Left ventricle myocardium inferior (tissue), 1 donor: ENCODE measurements at places on chromosomes 16 and 17.

DNA sequence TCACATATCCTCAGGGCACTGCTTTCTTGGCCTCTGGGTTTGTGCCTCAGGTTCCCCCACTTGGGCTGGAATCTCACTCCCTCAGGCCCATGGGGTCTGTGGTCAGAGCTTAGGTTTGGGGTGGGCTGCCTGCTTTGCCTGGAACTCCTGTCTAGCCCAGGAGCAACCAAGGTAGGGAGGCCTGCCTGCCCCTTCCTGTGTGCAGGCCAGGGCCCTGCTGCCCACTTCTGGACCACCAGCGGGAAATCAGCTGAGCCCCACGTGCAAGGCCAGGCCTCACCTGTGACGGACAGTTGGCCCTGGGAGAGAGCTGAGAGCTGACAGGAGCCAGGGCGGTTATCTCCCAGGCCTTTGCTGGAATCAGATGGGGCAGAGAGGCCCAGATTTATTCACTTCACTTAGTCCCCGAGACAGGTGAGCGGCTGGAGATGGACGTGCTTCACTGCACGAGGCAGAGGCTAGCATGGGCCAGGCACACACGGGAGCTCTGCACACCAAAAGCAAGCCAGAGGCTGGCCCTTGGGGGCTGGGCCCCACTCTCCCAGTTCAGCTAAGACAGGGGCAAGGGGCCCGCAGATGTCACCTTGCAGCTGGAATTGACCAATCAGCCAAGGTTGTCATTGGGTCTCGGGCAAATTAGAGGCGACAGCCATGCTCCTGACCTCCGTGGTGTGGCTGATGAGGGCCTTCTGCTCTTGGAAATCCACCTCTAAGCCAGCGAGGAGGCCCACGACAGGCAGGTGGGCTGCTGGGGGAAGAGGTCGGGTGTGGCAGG is 49.9 kb upstream of the DOC2B start:
- peak; percentile 14 for DNase-seq

DNA sequence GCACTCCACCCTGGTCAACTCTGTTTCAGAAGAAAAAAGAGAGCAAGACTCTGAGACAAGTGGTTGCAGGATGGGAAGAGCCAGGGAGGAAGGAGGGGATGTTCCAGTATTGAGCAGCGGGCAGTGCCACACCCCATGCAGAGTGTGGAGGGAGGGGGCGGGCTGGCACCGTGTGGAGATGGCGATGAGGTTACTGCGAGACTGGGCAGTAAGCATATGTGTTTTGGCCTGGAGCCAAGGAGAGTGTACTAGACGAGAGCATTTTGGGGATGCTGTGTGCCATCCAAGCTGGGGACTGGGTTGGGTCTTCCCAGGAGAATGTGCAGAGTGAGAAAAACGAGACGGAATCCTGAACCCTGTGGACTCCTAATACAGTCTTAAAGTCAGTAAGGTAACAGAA is 3.4 kb downstream of the TBC1D24 start:
- no peak for DNase-seq

DNA sequence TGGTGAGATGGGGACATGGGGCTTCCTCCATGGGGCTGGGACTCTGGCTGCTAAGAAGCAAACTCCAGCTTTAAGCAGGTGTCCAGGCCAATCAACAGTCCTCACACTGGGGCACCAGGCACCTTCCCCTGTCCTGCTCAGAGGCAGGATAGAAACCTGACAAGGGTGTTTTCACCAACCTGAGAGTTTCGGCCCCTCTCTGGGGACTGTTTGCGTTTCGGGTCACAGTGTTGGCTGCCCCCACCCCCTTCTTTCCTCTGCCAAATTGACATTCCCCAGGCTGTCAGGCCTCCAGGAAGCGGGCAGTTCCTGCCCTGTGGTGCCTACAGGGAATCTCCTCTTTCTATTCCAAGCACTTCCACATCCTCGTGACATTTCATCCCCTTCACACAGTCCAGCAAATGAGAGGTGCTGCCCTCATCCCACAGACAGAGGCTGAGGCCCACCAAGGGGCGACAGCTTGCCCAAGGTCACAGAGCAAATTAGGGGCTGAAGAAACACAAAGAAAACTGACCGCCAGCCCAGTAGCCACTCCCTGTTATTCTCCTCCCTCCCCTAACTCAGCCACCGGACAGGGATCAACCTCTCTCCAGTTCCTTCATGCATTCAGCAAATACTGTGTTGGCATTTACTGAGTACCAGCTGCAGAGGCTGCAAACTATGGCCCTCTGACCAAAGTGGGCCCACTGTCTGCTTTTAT is 38.0 kb downstream of the MMP15 start:
- no peak for DNase-seq

DNA sequence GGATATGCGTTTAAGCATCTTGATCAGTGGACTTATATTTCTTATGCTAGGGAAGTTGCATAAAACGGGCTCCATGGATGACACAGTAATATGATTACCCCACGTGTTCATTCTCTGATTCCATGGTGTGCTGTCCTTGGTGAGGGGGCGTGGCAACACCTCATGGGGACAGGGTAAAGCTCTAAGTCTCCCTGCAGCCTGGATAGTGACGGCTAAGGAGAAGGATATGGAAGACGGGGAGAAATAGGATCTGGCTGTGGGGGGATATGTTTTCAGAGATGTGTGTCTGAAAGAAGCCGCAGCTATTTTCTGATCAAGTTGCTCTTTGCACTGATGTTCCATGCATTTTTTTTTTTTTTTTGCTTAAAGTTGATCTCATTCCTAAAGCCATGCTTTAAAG is 84.3 kb downstream of the MARCHF10 start:
- DNase-seq: no peak

- DNase-seq: no peak
Observed at GRCh38 chr16:5815570-5816237, 718.1 kb upstream of the EEF2KMT start.

- peak; percentile 30 for DNase-seq
Observed at GRCh38 chr16:17433577-17434451, 36.9 kb downstream of the XYLT1 start.
